Activated T-cell treated with anti-CD3 and anti-CD28 coated beads, Interleukin-2, amount 50 U/mL, for 24 hours (primary cell): ENCODE measurements at places on chromosomes 7 and 10.

DNA sequence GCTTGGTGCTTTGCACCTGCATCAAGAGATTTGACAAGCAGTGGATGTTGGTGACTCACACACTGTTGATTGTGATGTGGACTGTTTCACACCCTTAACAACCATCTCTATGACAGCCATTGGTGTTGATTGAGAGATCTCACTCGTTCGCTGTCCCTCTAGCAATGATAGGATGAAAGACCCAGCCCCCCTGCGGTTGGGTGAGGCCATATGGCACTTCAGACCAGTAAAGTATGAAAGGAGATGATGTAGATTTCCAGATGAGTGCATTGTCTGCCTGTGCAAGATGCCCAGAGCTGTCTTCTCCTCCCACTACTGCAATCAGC lies 138.7 kb upstream of the PRR15 start:
- no peak for DNase-seq

DNA sequence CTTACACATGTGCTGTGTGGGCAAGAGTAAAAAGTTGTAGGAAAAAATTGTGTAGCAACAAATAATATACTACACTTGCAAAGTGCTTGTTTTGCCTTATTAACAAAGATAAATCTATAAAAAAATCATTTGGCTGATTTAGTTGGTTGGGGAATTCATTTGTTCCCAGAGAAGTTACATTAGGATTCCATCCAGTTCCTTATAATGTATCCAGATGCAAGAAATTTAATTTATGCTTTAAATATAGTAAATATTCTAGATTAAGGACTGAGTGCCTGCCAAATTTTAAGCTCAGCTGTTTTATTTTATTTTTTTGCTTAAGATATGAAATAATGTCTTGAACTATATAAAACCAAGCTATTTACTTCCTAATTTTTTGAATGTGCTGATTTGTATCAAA lies 1169.9 kb downstream of the NXPH1 start:
- no peak for DNase-seq

DNA sequence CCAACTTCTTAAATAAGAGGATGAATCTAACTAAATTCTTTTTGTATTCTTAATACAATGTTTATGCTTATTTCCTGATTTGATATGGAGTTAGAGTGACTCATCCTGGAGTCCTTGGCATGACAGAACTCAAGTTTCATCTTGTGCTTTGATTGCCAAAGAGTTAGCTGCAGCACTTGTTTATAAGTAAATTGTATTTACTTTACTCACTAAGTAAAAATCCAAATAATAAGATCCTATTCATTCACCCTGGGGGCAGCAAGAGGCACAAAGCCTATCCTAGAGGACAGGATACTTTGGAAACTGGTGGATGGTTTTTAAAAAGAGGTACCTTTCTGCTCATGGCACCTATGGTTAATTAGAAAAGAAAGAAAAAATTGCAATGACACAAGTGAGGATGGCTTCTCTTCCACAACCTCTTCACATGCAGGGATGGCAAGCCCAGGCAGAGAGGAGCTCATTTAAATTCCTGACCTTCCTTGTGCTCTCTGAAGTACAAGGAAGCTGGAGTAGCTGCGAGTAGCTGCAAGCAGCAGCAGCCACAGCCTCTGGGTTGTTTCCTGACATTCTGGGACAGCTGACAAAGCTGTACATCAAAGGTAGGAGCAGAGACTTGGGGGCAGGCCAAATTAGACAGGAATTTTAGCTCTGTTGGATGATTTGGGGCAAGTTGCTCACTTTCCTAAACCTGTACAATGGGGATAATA lies 28.5 kb upstream of the CROT start:
- DNase-seq = no peak

- no peak for DNase-seq
Observed at GRCh38 chr10:122140941-122141623, 130.0 kb upstream of the BTBD16 start.

DNA sequence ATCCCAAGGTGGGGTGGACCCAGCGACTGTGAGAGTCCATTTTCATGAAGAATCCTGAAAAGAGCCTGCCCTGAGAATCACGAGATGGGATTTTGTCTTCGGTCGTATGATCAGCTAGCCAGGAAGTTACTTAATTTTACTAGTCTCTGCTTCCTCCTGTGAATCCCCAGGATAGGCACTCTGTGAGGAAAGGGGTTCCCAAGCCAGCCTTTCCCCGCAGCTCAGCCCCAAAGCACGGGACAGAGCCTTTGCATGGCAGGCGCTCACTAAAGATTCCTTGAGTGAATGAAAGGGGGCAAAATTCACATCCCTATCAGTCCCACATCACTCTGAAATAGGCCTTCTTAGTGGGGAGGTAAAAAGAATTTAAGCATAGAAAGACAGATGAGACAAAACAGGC lies 219.6 kb downstream of the ADARB2 start:
- DNase-seq = no peak

DNA sequence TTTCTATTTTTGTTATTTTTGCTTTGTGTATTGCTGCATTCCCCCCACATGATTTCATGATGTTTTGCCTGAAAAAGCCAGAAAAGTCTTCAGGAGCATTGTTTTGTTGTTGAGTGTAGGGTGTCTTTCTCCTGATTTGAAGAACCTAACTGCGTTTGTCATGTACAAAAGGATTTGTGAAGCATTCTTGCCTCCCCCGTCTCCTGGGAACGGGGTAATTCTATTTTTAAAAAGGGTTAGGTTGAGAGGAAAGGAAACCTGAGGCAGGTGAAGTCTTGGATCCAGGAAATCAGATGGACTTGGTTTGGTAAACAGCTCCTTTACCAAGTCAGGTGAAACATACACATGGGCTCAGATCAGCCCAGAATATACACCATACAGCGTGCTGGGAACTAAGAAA lies 26.0 kb upstream of the BTBD16 start:
- DNase-seq = no peak

DNA sequence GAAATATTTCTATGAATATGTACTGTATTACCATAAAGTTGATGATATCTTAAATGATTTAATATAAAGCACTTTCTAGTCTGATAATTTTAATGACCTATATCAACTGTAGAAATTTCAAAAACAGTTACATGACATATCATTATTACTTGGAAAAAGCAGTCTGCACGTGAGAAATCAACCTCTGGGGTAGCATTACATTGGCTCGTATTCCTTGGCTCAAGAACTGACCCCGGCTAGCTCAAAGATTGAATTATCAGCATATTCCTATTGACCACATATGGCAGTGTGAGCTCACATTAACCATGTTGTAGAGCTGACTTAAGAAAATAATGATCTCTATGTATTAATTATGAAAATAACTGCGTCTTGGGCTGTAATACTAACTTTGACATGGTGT lies 139.3 kb downstream of the PTN start:
- DNase-seq = no peak

DNA sequence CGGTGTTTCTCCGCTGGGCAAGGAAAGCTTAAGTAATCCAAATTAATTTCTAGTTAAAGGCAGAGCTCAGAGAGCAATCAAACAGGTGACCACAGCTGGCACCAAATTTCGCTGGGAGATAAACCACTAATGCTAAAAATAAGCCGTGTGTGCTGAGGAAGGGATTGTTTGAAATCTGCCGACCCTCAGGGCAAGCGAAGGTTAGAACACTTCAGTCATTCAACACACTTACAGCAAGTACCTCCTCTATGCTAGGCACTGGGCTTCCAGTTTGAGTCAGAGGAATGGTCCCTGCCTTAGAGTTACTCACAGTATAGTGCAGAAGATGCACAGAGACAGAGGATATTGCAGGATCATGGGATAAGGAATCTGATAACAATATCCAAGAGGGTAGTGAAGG lies 467.9 kb upstream of the PODXL start:
- DNase-seq = no peak

GRCh38 chr7:78006063-78006755 lies 207.6 kb downstream of the PHTF2 start:
- no peak for DNase-seq

DNA sequence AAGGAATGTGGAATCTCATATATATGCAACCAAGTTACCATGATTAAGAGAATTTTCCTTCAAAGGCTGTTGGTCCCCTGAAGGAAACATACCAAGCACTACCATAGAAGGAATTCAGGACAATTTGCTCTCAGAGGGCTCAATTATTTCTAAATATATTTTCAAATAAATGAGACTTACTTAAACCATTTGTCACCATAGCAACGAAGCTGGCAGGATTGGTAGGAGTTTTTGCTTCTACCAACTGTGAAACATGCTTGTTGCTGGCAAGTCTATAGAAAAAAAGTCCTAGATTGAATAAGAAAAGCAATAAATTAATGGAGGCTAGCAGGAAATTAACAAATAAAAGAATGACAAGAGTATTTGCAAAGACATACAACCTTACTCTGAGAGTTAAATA lies 156.9 kb upstream of the NPSR1 start:
- DNase-seq = no peak

DNA sequence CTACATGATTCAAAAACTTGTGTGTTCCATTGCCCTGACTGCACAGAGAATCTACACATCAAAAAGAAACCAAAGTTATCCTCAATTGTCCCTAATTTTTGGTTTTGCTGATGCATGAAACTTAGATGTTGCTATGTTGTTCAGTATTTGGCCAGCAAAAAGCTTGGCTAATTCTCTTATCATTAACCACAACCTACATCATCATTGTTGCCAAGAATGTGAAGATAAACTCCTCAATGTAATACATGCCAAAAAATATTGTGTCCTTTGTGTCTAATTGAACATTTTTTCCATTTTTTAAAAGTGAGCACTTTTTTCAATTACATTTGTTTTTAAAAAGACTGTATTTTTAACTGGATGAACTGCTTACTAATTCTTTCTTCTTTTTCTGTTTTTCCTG lies 268.0 kb upstream of the SEMA3D start:
- no peak for DNase-seq

GRCh38 chr10:51663086-51663485 lies 36.3 kb downstream of the CSTF2T start:
- no peak for DNase-seq

DNA sequence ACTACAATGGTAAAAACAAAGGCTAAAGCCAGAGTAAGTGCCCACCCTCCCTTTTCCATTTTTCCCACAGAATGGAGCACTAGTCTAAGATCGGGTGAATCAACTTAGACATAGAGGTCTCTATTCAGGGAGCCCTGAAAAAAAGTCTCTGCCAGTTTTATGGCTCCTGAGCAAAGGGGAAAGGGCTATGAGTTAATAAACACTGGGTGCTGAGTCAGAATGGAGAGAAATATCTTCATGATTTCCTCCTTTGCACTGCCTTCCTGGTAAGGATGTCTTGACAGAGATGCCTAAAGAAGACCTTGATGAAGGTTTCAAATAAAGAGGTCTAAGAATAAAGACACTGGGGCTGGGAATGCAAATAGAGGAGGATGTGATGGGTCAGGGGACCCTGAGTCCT lies 607.4 kb upstream of the MBL2 start:
- DNase-seq = no peak

- no peak for DNase-seq
Observed at GRCh38 chr7:128025380-128025779, 5.9 kb downstream of the LRRC4 start.

DNA sequence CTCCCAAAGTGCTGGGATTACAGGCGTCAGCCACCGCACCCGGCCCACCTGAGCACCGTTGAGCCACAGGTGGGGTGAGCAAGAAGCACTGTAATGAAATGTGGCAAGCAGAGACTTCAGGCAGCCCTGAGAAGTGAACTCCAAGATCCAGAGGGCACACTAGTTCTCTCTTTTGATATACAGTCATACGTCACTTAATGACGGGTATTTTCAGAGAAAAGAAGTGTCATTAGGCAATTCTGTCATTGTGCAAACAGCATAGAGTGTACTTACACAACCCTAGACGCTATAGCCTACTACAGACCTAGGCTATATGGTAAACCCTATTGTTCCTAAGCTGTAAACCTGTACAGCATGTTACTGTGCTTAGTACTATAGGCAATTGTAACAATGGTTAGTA lies 7.9 kb downstream of the PANK1 start:
- no peak for DNase-seq

DNA sequence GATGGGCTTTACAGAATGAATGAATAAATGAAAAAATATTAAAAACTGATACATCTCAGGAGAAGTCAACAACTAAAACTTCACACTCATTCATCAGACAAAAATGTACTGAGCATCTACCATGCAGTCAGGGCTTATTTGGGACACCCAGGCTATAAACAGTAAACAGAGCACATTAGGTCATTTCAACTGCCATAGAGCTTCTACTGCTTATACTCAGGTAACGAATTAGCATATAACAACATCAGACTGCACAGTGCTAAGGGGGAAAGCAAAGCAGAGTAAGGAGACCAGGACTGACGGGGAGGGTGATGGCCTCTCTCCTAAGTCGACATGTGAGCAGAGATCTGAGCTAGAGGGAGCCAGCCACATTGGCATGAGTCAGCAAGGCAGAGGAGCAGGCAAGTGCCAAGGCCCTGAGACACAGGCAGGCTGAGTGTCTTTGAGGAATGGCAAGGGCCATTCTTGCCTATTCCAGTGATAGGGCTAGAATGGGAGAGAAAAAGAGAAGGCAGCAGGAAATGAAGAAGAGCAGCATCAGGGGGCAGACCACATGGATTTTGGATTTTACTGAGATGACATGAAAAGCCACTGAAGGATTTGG lies 528.9 kb downstream of the PARD3 start:
- no peak for DNase-seq

DNA sequence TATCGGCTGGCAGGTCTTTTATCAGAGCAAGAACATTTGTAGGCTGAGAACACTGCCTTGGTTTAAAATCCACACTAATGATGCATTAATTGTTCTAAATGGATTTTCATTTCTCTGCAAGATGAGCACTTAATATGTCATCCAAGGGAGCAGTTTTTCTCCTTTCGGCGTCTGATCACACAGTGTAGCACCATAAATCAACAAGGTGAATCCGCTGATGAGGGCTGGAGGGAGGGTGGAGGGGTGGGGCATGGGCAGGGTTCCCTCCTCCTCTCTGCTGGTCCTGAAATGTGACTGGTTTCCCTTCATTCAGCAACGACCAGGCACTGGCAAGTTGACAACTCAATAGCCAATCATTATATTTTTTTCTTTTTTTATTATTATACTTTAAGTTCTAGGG lies 45.6 kb downstream of the ADAM12 start:
- DNase-seq = no peak

DNA sequence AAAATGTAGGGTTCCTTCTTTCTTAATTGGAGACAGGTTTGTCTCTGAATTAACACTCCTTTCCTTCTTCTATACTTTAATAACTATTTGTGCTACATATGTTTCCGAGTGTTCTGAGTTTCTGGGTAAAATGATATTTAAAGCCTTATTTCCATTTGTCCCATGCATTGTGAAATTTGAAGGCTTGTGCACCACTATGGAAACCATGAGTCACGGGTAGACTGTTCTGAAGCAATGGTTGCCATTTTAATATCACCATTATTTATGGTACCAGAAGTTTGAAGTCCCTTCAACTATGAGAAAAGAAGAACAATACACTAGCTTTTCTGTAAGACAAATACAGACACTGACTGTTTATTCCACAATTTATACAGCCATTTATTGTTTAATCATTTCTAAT lies 44.7 kb upstream of the ZEB1 start:
- no peak for DNase-seq

- no peak for DNase-seq
Observed at GRCh38 chr7:151780631-151781030, 96.3 kb downstream of the PRKAG2 start.

GRCh38 chr10:80484243-80484642 lies 30.1 kb downstream of the TSPAN14 start:
- peak; percentile 28 for DNase-seq
